Heart left ventricle (tissue), 16 donors: ENCODE measurements at places on chromosomes 1 and 21. TPM values are rescaled to one million over a fixed set of nuclear protein-coding genes. Genes with fewer than 3 reads are reported as not detected.

- DNase-seq = no peak
Observed at GRCh38 chr1:240649733-240650721, 38.1 kb upstream of the GREM2 start.

DNA sequence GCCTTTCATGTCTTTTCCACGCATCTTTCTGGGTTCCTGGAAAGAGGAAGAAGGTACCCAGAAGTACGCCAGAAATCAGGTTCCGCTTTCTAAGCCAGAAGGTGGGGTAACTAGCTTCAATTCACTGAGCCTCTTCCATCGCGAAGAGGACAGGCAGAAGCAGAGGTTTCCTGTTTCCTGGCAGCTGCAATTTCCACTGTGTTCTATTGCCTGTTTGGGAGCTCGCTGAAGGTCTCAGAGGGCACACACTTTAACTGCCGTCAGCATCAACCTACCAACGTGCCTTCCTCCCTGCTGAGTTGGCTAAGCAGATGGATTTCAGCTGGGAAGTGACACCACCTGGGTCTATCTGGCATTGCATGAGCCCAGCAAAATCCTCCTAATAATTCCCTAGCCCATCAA lies 10.0 kb downstream of the NCF2 start:
- DNase-seq = peak; percentile 55

DNA sequence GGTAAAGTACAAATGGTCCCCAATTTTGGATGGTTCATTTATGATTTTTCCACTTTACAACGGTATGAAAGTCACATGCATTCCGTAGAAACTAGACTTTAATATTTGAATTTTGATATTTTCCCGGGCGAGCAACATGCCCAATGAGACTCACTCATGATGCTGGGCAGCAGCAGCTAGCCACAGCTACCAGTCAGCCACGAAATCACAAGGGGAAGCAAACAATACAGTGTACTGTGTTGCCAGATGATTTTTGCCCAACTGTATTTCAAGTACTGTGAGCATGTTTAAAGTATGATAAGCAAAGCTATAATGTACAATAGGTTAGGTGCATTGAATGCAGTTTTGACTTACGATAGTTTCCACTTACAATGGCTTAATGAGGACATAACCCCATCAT lies 266.8 kb downstream of the VAV3 start:
- DNase-seq = no peak

- DNase-seq = peak; percentile 31
Observed at GRCh38 chr1:2091611-2092604, 41.7 kb downstream of the PRKCZ start.

GRCh38 chr1:16351456-16351993 lies 755 bp downstream of the FBXO42 start:
- DNase-seq = no peak

GRCh38 chr1:151680826-151681225 lies 35.8 kb downstream of the CELF3 start:
- DNase-seq = no peak

DNA sequence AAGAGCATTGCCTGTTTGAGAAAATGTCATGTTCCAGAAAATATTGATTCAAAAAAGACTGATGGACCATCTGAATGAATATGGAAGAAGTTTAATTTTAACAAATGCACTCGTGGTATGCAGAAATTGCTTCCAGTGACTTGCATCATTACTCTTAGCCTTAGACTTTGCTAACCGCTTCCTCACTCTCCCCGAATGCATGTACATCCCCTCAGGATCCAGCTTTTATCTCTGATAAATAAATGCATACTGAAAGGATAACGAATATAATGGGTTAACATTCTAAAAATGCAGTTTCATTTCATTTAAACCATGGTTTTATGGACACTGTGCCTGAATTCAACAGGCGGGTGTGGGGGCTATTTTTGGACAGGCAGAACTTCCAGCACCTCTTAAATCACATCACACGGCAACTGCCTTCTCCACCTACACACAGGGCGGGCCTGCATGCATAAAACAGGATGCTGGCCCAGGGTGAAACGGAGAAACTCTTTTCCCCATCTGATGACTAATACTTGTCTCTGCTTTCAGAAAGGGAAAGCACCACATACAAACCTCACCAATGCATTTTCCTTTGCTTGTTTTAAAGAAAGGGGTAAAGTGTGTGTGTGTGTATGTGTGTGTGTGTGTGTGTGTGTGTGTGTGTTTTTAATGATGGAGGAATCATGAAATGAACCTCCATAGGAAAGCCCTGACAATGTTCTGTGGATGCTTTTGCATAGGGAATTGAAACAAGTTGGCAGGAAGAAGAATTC lies 48.7 kb downstream of the SPAG17 start:
- no peak for DNase-seq

DNA sequence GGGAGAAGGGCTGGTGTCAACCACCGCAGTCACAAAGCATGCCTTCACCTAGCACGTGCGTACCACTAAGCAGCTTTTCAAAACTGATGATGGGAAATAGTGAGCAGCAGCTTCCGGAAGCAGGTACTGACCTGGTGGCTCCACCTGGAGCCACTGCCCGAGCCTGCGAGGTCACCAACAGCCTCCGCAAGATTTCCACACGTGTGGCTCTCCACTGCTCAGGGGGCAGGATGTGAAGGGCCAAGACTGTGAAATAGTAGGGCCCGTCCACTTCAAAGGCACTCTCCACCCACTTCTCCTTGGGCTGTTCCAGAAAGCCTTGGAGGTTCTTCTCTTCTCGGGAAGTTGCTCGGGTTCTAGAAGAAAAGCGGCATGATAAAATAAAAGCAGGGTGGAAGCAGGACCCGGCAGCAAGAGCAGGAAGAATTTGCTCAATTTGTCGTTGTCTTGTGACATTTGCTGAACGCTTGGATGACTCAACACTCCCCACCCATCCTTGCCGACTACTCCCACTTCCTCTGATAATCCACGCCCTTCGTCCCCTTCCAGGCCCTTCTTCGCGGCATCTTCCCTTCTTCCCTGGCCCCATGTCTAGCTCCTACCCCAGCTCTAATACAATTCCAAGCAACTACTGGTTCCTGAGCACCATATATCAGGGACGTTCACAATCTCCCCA lies 124.9 kb upstream of the IFFO2 start:
- DNase-seq = no peak

GRCh38 chr1:202046748-202047708 lies 36.6 kb downstream of the ELF3 start:
- DNase-seq = no peak

GRCh38 chr21:33197496-33197895 lies 32.2 kb upstream of the IFNAR2 start:
- DNase-seq = peak; percentile 66

DNA sequence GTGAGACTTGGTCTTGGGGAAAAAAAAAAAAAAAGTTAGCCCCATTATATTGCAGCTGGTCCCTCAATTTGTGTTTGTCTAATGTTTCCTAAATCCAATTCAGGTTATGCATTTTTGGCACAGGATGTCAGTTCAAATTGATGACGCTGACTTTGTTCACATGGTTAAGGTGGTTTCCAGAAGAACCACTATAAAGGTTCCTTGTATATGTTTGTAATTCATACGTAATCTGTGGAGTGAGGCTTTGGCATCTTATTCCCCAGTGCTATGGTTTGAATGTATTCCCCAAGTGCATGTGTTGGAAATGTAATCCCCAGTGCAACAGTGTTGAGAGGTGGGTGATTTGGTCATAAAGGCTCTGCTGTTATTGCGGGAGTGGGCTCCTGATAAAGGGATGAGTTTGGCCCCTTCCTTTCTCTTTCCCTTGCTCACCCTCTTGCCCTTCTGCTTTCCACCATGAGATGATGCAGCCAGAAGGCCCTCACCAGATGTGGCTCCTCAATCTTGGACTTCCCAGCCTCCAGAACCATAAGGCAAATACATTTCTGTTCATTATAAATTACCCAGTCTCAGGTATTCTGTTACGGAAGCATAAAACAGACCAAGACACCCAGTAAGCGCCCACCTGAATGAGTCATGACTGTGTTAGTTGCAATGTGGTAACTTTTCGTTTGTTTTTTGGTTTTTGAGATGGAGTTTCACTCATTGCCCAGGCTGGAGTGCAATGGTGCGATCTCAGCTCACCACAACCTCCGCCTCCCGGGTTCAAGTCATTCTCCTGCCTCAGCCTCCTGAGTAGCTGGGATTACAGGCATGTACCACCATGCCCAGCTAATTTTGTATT lies 19.5 kb upstream of the HLCS start:
- no peak for DNase-seq

KCND3 gene
- total RNA-seq = 18.3 TPM

DNA sequence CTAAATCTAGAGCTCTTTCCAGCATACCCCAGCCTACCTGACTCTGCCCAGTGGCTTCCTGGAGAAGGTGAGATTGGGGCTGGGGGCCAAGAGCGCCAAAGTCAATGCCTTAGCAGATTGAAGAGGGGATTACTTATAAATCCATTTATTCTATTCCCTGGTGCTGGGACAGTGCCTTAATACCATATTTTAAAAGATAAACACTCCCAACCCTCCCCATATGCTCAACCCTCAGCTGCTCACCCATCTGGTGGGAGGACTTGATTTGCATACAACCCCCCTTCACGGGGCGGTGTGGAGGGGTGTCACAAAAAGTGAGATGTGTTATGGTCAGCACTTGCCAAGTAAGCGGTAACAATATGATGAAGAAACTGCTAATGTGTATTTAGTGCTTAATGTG lies 3.2 kb upstream of the DISP3 start:
- no peak for DNase-seq

HPCAL4 gene
- total RNA-seq = 0.39 TPM

PLPPR5 gene
- total RNA-seq = not detected

EMC1 gene
- 36.9 TPM for total RNA-seq

DNA sequence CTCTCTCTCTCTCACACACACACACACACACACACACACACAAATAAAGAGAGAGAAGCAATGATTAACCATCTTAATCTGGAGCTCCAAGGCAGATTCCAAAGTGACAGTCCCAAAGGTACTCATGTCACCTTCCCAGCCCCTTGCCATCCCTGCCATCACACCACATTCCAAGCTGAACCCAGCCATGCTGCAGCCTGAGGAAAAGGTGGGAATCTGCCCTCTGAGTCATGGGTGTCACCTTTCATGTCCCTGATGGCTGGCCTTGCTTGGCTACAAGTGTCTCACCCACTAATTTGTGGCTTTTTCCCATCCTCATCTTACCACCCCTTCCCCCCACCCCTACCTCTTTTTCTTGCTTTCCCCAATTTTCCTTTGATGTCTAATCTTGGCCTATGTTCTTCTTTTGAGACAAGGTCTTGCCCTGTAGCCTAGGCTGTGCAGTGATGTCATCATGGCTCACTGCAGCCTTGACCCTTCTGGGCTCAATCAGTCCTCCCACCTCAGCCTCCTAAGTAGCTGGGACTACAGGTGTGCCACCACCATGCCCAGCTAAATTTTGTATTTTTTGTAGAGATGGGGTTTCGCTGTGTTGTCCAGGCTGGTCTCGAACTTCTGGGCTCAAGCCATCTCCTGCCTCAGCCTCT lies 3.2 kb downstream of the ANXA9 start:
- DNase-seq = no peak

EDN2 gene
- total RNA-seq = not detected

DNAI4 gene
- 16.1 TPM for total RNA-seq

TIE1 gene
- 28.4 TPM for total RNA-seq

DNA sequence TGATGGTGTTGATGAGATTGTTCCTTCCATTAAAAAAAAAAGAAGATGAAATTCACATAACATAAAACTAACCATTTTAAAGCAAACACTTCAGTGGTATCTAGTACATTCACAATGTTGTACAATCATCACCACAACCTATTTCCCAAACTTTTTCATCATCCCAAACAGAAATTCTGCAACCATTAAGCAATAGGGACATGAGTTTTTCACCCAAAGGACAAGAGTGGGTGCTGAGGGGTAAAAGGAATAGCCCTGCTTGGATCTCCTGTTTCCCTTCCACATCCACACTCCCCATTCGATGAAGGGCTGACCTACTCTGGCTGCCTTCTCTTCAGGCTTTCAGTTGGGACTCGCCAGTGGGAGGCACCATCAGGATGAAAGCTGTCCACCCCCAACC lies 59.3 kb downstream of the SLC9A1 start:
- DNase-seq = no peak

RUNX3 gene
- total RNA-seq = 0.33 TPM

GRCh38 chr1:13549521-13549920 lies 34.1 kb upstream of the PDPN start:
- no peak for DNase-seq

- no peak for DNase-seq
Observed at GRCh38 chr1:14724678-14725077, 126.2 kb downstream of the KAZN start.

DNA sequence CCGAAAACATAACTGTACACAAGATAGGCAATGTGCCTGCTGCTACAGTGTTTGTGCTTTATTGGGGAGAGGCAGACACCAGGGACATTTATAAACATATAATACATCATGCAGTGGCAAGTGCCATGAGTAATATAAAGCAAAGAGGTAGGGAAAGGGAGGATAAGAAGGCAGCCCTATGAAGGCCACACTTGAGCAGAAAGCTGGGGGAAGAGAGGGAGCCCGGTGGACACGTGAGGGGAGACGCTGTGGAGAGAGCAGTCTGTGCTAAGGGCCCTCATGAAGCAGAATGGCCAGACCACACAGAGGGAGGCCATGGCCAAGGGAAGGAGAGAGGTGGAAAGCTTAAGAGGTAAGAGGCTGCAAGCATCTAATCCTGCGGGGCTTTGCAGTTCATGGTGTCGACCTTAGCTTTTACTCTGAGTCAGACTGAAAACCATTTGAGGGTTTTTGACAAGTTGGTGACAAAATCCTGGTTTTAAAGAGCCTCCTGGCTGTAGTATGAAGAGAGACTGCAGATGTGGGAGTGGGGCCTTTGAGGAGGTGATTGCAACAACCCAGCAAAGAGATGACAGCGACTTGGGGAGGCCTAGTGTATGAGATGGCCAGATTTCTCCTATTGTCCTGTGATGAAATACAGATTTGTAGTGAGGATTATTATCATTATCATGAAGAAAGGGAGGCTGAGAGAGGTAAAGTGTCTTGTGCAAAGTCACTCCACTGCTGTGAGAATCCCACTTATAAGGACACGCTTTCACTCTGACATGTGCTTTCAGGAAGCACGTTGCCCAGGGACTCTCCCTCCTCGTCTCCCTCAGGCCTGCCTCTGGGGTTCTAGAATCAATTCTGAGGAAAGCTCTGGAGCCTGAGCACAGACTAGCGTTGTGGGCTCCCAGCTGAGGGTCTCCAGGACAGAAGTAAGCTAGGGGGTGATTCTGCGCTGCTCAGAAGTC lies 192.9 kb downstream of the RHOU start:
- DNase-seq = no peak

CFHR2 gene
- not detected for total RNA-seq

- DNase-seq = no peak
Observed at GRCh38 chr1:53419034-53419433, 40.2 kb upstream of the DMRTB1 start.

OVAAL gene
- 2.4 TPM for total RNA-seq

IFI44L gene
- 15.5 TPM for total RNA-seq

GRCh38 chr1:218669431-218669830 lies 324.3 kb downstream of the TGFB2 start:
- DNase-seq = no peak

- no peak for DNase-seq
Observed at GRCh38 chr1:39925721-39926342, 24.1 kb upstream of the MYCL start.

- no peak for DNase-seq
Observed at GRCh38 chr1:230796626-230797025, 49.4 kb downstream of the CAPN9 start.

CFHR5 gene
- not detected for total RNA-seq

GNB1 gene
- 95.6 TPM for total RNA-seq

BMP8A gene
- total RNA-seq = 0.96 TPM

RHCE gene
- 1.1 TPM for total RNA-seq

PLA2G4A gene
- total RNA-seq = 1.1 TPM

- DNase-seq = no peak
Observed at GRCh38 chr1:164967300-164967699, 389.2 kb downstream of the LMX1A start.

TMEM52 gene
- total RNA-seq = 1.1 TPM

GRCh38 chr1:15733726-15734226 lies 2.3 kb upstream of the SLC25A34 start:
- DNase-seq = no peak
